ENCODE measurements at places on chromosomes 4 and X.

DNA sequence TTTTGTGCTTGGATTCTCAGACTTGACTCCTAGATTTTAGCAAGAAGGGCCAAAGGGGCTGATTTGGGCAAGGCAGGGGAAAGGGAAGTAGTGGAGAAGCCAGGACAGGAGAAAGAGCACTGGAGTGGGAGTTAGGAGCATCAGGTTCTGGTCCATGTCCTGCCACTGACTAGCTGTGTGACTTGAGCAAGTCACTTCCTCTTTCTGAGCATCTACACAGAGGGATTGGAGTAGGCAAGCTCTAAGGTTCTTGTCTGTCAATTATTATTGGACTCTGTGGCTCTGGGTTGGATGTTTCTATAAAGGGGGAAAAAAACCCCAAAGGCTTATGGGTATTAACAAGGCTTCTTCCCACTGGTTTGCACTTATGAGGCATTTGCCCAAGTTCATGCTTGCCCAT lies 24.4 kb downstream of the PLAC1 start:
- no peak for DNase-seq

DNA sequence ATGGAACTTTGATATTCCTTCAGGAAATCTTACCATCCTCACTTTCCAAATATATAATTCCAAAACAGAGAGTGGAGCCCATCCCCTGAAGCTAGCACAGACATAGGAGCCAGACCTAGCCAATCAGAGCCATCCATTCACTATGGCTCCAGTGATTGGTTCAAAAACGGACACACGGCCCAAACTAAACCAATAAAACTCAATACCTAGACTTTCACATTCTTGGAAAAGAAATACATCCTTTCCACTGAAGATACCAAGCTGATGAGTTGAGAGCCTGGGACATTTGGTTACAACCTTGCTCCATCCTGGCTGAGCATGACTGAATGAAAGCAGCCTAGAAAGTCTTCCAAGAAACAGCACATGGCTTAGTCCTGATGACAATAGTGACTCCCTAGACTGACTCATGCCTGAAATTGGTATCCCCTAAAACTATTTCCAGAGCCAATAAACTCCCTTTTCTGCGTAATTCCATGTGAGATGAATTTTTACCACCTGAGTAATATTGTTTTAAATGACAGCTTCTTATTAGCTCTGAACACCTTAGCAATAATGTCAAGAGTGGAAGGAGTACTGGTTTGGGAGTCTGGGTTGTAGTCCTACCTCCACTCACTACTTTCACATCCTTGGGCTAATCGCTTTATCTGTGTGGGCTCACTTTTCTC lies 189.6 kb upstream of the LNX1 start:
- DNase-seq, result no peak

DNA sequence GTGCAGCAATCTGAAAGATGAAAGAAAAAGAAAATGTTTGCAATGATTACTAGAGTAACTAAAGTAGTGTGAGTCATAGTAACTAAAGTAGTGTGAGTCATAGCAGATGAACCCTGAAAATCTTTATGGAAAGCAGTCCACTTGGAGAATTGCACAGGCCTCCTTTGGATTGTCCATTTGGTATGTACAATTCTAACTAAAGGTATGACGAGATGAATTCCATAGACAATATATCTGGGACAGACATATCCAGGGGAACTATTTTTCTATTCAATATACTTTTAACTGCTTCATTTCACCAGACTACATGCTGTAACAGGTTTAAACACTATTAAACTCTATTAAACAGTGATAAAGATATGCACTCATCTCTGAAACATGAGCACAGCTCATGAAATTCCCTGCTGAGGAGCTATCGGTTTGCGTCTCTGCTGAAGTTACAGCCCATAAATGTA lies 798.7 kb downstream of the PCDH7 start:
- no peak for DNase-seq

DNA sequence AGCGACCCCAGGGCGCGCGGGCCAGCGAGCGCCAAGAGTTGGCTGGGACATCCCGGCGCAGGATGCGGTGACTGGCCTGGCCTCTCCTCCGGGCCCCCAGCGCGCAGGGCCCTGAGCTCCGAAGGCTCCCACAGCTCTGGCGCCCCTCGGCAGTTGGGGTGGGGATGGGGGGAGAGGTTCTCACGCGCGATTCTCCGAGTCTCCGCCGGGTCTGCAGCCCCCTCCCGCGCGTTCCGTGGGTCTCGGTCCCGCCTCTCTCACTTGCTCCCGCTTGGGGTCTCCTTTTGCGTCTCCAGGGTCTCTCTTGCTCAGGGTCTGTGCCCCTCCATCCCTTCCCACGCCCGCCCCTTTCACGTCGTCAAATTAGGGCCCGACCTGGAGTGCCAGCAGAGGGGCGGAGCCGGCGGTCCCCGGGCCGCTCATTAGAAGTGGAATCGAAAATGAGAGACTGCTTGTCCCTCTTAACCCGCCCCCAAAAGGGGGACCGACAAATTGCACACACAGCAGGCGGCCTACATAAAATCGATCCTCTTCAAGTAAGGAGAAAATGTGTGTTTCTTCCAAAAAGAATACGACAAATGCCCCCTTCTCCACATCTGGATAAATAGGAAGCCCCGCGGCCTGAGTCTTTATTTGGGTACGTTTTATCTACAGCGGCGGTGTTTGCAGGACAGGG lies 877 bp upstream of the NKX1-1 start:
- DNase-seq, result no peak

GRCh38 chrX:13419918-13420317 lies 100.1 kb upstream of the ATXN3L start:
- no peak for DNase-seq

- peak; percentile 39 for DNase-seq
Observed at GRCh38 chr4:67700116-67700737, 728 bp downstream of the UBA6 start.

DNA sequence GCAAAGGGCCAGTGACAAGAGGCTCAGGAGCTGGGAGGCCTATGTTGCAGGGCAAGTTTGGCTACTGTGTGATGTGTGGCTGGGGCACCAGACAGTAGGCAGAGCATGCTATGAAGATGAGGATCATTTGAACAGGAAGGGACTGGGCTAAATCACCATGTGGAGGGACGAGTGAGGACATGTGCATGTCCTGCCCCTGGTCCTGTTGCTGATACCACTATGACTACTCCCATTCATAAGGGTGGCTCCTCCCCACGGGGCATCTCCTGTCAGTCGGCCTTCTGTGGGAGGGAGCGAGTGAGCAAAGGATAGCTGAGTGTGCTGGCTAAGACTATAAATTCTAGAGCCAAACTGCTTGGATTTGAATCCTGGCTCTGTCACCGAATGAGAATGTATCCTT lies 139.2 kb downstream of the TMEM164 start:
- DNase-seq, result no peak

GRCh38 chrX:135434258-135435138 lies 12.8 kb downstream of the SMIM10L2A start:
- DNase-seq, result no peak

- no peak for DNase-seq
Observed at GRCh38 chr4:143489106-143489505, 24.4 kb upstream of the SMARCA5 start.

DNA sequence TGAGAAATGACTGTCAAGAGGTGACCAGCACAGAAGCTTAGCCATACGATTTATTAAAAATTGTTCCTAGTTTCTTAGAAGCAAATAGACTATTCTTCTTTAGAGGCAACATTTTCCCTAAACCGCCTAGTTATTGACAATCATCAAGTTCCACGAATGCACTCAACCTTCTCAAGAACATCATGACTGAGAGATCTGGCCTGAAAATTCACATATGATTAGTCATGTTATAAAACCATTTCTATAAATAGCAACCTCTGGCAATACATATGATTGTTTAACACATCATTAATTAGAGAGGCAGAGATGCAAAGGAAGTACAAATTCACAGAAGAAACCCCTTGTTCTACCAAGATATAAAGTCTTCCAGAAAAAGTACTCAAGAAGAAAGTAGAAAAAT lies 6.7 kb downstream of the NUP62CL start:
- no peak for DNase-seq

- DNase-seq, result peak; percentile 67
Observed at GRCh38 chr4:6720202-6720699, 4.3 kb downstream of the BLOC1S4 start.

DNA sequence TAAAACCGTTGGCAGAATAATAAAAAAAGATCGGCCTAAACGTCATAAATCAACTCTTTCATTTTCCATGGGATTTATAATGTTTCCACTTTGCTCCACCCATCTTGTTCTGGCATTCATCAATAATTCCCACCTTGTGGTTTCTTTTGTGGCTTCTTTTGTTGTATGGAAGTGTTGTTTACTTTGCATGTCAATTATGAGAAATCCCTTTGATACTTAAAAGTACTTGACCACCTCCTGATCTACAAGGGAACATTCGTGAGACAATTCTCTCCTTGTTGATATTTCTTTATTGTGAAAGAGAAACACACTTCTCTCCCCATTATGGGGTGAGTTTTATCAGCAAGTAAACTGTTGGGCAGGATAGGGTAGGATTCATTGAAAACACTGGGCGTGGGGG lies 2.8 kb downstream of the AMELX start:
- DNase-seq, result no peak

DNA sequence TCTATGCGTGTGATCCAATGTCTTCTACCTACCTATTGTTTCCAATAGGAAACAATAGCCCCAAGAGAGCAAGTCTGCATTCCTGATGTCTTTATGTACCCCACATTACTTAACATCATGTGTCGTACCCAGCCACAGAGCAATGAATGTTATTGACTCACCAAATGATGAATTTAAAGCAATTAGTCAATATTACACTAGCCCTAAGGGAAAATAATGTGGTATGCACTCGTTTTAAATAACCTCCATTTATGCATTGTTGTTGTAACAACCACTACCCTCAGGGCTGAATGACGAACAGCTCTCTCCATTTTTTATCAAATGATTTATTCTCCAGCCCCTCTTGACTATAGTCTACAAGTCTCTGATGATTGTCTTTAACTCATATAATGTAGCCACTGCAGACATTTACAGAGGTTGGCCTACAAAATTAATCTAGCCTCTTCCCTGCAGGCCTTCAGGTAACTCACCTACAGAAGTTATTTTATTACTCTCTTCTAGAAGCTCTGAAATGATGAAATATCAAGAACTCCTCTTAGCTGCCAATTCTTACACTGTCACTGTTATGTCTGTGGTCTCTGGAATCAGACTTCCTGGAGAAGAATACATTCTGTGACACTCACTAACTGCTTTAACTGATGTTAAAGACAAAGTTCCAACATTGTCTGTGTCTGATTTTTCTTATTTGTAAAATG lies 601.7 kb upstream of the GRIA3 start:
- DNase-seq, result no peak

GRCh38 chrX:22969411-22969810 lies 30.3 kb upstream of the DDX53 start:
- DNase-seq, result no peak

DNA sequence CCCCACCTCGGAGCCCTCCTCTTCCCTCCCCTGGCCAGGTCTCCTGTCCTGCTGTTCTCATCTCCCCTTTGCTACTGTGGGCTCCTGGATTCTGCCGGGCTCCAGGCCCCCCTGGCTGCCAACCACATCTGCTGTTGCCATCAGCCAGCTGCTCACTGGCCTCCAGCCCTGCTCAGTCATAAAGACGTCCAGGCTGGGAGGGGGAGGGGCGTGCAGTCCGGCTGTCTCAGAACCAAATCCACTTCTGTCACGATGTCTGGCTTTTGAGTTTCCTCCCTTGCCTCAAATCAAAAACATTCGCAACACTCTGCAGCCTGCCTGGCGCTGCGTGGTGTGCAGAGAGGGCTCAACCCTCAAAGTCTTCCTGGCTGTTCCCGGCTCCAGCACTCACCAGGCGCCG lies 7.1 kb downstream of the RASL11B start:
- no peak for DNase-seq

DNA sequence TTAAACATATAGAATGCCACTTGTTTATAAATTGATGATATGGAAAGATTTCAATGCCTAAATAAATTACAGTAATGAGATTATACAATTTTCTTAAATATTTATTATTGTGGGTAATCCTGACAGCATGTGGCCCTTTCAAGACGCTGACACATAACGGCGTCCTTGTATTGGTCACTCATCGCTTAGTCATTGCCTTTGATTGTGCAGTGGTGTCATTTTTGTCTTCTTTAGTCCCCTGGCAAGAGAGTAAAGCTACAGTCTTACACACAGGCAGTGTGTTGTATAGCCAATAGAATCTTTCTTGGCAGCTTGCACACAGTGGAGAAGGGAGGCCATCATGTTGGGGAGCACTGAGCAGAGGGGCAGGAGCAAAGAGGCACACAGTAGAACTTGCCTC lies 361.8 kb upstream of the GALNT7 start:
- DNase-seq, result no peak

DNA sequence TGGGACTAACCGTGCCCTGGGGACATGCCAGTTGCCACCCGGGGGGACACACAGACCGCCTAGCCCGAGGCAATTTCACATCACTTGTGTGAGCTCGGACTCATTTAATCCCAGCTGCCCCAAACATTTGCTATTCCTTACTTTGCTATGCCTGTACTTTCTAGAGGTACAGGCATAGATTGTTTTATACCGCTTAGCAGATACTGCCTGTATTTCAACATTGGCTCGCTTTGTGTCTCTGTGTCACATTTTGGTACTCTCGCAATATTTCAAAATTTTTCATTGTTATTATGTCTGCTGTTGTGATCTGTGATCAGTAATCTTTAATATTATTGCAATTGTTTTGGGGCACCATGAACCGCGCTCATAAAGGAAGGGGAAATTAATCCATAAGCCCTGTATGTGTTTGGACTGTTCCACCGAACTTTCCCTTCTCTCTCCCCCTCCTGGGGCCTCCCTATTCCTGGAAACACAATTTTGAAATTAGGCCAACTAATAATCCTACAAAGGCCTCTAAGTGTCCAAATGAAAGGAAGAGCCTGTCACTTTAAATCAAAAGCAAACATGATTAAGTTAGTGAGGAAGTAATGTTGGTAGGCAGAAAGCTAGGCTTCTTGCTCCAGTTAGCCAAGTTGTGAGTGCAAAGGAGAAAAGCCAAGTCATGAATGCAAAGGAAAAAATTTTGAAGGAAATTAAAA lies 568 bp upstream of the CASP6 start:
- no peak for DNase-seq

GRCh38 chr4:23667659-23668058 lies 222.2 kb downstream of the PPARGC1A start:
- no peak for DNase-seq

DNA sequence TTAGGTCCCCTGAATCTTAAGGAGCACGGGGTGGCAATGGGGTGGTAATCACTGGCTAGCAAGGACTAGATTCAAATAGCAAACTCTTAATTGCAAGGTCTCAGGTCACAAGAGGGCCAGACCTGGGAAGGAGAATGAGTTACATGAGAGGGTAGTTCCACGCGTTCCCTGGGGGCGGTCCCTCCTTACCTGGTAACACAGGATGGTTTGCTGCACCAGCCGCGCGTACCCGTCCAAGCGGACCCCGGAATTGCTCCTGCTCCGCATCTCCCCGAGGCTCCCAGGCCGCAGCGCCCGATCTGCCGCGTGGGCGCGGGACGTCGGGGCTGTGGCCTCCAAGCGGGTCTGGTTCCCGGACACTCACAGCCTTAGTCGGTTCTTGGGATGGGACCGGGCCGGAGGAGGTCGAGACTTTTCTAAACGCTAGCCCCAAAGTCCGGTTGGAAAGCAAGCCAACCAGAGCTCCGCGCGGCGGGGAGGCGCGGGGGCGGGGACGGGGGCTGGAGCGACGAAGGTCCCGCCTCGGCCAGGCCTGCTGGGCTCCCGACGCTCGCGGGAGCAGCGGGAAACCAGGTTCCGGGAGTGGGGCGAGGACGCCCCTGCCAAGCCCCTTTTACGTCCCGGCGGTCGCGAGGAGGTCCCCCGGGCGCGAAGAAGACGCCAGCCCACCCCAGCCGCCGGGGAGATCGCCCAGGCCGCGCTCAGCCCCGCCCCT lies at the start of gene PHKA2:
TSS of gene PHKA2 (minus strand) at position 449 of the 715 bp plus-strand sequence. CDS start at position 267, 182 bp downstream.
- no peak for DNase-seq

Measured in CD4-positive, alpha-beta memory T cell (primary cell).